Inflammatory macrophage treated with lipopolysaccharide for 1 hour (primary cell): ENCODE measurements at places on chromosomes 3 and 15.

DNA sequence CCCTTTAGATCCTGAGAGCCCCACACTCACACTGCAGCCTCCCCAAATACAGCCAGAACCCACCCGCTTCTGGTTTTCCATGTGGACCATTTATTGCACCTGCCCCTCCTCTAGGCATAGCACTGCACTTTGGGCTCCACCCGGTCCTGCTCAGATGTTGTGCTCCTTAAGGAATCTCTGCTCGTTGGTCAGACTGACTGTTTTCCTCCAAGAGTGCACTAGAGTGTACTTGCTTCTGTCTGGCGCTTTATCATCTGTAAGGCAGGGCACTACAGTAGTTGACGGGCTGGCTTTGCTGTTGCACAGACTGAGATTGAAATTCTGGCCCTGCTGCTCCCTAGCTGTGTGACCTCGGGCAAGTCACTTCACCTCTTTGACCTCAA, 124.1 kb downstream of the CACNA1D start:
- no peak for DNase-seq

GRCh38 chr15:98289747-98290146, 329.2 kb downstream of the ARRDC4 start:
- no peak for DNase-seq

GRCh38 chr3:59411186-59411585, 361.4 kb upstream of the CFAP20DC start:
- DNase-seq, result no peak

- no peak for DNase-seq
These were observed 33.3 kb downstream of the DET1 start for GRCh38 chr15:88513195-88513594.

GRCh38 chr15:47669221-47669620, 48.1 kb upstream of the SEMA6D start:
- DNase-seq, result no peak

DNA sequence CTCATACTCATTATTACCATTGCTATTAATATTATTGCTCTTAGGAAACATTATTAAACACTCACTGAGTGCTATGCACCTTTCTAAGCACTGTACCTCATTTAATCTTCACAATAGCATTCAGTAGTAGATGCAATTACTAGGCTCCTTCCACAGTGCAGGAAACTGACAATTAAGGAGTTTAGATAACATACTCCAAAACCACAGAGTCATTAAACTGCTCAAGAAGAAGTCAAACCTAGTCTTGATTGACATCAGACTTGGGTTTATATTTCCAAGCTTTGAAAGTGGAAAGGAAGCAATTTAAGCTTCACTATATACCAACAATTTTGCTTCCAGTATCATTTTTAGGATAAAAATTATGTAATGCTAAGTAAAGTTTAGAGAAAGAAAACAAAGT, 490.1 kb upstream of the ARRDC4 start:
- no peak for DNase-seq

- no peak for DNase-seq
These were observed 17.0 kb downstream of the CXCR6 start for GRCh38 chr3:45960289-45960688.

DNA sequence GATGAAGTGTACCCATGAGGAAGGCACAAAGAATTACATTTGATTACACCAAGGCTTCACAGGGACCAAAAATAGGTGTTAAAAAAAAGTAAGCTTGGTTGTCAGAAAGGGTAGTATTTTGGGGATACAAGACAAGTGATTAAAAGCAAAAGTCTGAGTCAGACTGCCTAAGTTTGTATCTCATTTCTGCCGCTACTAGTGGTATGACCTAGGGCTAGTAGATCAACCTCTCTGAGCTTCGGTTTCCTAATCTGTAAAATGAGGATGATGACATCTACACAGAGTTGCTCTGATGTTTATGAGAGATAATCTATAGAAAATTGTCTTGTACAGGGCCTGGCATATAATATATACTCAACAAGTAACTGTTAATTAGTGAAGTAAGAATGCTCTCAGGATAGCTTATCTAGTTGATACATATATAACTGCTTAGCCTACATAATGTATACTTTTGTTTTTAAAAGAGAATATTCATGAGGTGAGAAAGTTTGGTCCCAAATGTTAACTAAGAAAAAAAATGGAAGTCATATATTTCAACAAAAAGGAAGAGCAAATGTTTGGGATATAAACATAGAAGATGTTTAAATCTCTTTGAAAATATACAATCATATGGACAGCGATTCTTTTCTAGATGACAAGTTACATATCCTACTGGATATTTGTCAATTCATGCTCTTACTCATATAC, 163.0 kb upstream of the SLC2A2 start:
- no peak for DNase-seq

GRCh38 chr3:133572158-133573053, 1.1 kb upstream of the CDV3 start:
- DNase-seq, result peak; percentile 76

DNA sequence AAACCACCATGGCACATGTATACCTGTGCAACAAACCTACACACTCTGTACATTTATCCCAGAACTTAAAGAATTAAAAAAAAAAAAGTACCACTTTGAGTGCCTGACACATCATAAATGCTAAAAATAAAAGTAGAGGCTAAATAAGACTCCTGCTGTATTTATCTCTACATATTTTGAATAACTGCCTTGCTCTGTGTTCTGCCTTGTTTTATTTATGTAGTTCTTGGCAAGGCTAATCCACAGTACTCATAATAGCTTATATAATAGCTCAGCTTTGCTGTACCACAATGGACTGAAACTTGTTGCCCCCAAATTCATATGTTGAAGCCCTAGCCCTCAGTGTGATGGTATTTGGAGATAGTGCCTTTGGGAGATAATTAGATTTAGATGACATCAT, 95.4 kb upstream of the ADAMTS9 start:
- no peak for DNase-seq
